Thoracic aorta (tissue), 2 donors: ENCODE measurements at places on chromosomes 12 and 14.
A peak's percentile ranks its signal among the peaks of the same experiment; 100 is the strongest.

DNA sequence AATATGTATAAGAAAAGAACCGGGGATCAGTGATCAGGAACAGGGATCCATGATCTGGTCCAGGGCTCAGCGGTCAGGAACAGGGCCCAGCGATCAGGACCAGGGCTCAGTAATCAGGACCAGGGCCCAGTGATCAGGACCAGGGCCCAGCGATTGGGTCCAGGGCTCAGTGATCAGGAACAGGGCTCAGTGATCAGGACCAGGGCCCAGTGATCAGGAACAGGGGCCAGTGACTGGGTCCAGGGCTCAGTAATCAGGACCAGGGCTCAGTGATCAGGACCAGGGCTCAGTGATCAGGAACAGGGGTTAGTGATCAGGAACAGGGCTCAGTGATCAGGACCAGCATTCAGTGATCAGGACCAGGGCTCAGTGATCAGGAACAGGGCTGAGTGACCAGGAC, 56.3 kb downstream of the TMEM121 start:
- DNase-seq, result no peak

DNA sequence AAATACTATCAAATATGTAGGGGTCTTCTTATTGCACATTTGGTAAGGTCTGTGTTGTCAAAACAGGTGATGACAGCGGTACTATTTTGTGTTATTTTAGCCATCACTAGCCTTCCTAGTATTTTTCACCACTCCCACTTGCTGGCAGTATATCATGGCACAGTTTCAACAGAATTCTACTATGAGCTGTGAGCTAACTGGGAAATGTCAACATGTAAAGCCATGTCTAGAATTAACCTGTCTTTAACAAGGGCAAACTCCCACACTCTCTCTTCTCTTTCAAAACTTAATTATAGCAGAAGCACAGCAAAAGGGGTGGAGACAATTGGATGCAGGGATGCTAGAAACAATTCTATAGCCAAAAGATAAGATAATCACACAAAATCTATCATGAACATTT, 253.4 kb downstream of the PAX9 start:
- DNase-seq, result no peak

DNA sequence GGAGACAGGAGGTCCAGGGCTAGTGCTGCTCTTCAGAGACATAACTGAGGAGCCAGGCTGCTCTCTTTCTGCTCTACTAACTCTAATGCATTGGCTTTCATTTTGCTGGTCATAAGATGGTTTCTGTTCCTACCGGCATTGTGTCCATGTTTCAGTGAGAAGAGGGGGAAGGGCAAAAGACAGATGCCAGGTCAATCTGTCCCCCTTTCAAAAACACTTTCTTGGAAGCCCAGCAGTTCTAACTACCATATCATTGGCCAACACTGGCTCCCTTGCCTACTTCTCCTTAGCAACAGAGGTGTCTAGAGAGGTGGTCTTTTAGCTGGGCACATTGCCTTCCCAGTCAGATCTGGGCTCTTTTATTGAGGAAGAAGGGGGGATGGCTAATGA, 63.9 kb downstream of the TGFB3 start:
- no peak for DNase-seq

- DNase-seq, result no peak
Observed at GRCh38 chr12:28543021-28543890, 353.0 kb downstream of the CCDC91 start.

DNA sequence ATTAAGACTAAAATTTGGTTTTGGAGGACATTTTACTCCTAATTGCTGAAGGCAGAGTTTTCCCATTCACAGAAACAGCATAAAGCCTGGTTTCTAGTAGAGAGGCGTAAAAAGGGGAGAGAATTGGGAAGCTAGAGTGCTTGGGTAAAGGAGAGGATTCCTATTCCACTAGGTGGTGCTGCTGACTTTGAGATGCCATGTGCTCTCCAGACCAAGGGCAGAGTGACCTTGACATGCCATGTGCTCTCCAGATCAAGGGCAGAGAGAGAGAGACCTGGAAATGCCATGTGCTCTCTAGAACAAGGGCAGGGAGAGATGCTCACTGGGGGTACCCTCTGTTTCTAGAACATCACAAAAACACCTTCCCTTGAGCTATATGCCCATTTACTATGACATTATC, 176.2 kb upstream of the PDZRN4 start:
- no peak for DNase-seq

DNA sequence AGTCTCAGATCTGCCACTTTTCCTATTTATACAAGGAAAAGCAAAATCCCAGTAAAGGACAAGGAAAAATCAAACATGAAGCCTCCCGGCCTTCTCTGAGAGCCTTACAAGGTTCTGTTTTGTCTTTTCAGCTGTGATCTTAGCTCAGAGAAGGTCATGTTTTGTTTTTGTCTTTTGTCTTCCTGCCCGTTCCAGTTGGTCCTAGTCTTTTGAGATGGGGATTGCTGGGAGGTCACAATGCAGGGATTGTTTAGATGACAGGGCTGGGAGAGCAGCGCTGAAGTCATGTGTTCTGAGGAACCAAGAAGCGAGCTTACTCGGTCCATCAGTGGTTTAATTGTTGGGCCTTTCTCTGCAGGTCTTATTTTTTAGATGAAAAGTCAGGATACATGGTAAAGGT, 6.0 kb downstream of the PLEKHH1 start:
- no peak for DNase-seq

DNA sequence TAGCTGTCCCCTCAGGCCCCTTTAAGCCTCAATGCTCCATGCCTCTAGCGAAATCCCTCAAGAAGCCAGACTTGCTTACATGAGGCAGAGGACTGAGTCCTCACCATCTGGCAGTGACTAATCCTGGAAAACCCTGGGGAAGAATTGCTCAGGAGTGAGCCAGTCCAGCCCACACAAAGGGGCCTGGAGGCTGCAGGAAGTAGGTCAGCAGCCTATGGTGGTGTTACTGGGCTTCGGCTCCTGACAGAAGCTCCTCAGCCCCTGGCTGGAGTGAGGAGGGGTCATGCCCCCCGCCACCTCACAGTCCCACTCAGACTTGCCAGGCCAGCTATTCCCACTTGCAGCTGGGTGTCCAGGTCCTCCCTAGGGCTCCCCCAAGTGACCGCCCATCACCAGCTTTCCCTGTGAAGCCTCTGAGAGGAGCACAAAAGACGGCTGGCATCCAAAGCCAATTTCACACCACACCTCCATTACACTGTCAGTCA, 250.5 kb downstream of the DPF3 start:
- peak; percentile 15 for DNase-seq

- no peak for DNase-seq
Observed at GRCh38 chr12:131471946-131472732, 238.8 kb upstream of the SFSWAP start.

GRCh38 chr12:102462795-102463465, 17.4 kb downstream of the IGF1 start:
- DNase-seq, result no peak

- DNase-seq, result no peak
Observed at GRCh38 chr12:12273291-12273957, 6.6 kb upstream of the LRP6 start.

- DNase-seq, result no peak
Observed at GRCh38 chr14:91753501-91754128, 21.7 kb upstream of the CATSPERB start.

- DNase-seq, result no peak
Observed at GRCh38 chr14:84029720-84030119, 1500.2 kb upstream of the FLRT2 start.

DNA sequence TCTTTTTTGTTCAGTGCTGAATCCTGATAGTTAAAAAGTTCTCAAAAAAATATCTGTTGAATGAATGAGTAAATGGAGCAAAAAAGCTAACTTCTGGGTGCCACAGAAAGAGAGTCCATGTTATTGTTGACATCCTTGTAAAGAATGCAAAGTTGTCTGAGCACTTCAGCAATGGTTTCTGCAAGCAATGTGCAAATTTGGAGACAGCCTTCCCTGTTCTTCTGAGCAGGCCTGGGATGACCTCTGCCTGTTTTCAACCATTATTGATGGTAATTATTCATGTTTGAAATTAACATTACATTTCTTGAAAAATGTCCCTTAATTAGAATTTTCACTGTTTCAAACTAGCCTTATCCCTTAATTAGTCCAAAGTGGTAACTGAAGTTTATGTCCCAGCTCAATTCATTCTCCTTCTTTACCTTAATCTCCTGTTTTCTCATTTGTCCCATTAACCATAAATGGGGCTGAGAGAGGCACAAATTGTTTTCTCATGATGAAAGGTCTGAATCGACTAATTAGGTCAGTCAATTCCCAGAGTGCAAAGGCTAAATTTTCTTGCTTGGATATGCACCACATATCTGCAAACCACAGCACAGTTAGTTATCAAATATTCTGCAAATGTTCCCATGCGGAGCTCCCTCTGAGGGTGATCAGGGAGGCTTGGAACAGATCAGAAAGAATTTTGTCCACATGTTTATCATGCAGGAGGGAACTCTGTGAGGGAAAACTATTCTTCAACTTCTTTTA, 139.4 kb upstream of the KRR1 start:
- DNase-seq, result no peak

DNA sequence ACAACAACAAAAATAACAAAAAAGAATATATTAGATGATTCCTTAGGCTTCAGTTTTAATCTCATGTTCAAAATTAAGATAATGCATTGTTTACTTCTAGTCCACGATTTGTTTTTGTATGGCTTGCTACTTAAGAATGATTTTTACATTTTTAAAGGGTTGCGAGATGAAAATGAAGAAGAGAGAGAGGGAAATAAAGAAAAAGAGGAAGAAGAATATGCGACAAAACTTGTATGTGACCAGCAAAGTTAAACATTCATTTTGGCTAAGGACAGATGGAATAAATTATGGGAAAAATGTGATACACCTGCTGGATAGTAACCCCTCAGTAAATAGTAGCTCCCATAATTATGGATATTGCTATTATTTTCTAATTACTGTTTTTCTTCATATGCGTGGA, 1.2 kb upstream of the GIT2 start:
- DNase-seq, result no peak

DNA sequence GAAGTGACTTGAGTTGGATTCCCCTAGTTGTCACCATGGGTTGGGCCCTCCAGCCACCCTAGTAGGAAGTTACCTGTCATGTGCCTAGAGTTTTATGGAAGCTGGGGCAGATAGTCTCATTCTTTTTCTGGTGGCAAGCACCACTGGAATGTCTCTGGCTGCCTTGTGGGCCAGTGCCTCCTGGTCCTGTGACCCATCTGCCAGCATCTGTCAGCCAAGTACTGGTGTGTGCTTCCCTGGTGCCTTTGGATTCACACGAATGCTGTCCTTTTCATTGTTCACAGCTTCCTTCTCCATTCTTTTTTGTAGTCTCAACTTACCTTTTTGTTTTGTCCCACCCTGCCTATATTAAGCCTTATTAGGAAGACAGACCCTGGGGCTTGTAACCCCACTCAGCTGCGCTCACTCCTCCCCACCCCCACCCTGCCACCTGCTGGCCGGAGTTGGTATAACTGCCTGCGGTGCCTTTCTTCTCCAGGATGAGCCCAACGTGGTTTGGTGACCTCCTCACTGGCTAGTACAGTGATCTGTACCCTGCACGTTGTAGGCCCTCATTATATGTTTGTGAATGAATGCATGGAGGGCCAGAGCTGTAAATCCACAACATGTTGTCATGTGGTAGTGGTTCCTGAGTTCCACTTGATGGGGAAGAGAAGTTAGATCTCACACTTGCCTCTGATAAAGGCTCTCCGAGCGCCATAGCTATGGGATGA, 125.7 kb downstream of the TSPAN9 start:
- no peak for DNase-seq

- no peak for DNase-seq
Observed at GRCh38 chr14:26577711-26578110, 20.1 kb downstream of the NOVA1 start.

GRCh38 chr14:75479770-75480600, 42.3 kb upstream of the BATF start:
- DNase-seq, result no peak

GRCh38 chr12:67634303-67634761, 14.2 kb upstream of the DYRK2 start:
- no peak for DNase-seq

DNA sequence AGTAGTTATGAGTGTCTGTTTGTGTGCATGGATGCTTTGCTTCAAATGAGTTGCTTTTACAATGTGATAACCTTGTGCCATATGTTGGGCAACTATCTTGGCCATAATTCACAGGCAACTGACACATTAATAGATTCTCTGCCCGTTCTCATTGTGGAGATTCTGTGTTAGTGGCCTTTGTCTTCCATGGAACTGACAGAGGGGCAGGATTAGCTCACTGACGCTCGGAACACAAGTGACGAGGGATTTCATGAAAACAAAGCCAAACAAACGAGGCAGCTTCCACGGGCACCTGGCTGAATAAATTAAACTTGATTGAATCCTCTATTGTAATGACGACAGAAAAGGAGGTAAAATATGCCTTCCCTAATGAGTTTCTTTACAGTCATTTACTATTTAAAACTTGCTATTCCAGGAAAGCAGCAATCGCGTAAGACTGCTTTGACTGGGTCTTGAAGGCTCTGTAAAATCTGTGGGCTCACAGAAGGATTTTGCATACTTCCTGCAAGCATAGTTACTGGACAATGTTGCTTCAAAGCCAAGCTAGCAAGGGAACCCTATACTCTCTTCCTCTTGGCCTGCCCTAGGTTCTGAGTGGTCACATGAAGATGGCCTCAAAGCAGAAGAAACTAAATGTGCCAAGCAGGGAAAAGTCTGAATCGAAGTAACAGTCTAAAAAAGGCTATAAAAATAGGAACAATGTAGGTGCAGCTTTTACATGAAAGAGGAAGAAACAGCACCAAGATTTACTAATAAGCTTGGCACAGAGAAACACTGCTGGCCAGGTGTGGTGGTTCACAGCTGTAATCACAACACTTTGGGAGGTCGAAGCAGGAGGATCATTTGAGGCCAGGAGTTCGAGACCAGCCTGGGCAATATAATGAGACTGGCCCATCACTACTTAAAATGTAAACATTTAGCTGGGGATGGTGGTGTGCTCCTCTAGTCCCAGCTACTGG, 28.1 kb upstream of the SINHCAF start:
- no peak for DNase-seq

GRCh38 chr12:7158781-7159609, 28.8 kb downstream of the CLSTN3 start:
- DNase-seq, result no peak

DNA sequence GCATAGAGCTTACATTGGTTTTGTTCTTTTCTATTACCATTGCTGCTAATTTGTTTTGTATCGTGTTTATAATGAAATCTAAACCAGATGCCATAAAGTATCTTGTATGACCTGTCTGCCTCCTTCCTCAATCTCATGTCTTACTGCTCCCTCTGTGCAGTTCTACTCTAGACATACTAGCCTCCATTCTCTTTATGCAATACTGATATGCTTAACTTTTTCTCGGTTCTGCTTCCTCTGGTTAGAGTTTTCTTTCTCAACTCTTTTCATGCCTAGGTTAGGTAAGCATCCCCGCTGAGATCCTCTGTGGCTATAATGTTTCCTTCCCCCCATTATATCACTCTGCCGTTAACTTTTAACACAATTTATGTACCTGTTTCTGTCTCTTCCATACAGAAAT, 852.3 kb downstream of the TRHDE start:
- no peak for DNase-seq
